ENCODE measurements at places on chromosomes 16 and 17.

- no peak for DNase-seq
Measured at GRCh38 chr16:76162046-76162445, 115.2 kb upstream of the CNTNAP4 start.

GRCh38 chr16:23476289-23476688 lies 23.3 kb upstream of the COG7 start:
- no peak for DNase-seq

- DNase-seq = no peak
Measured at GRCh38 chr16:74617206-74617788, 10.4 kb upstream of the GLG1 start.

- no peak for DNase-seq
Measured at GRCh38 chr16:55597928-55598327, 31.4 kb downstream of the CAPNS2 start.

DNA sequence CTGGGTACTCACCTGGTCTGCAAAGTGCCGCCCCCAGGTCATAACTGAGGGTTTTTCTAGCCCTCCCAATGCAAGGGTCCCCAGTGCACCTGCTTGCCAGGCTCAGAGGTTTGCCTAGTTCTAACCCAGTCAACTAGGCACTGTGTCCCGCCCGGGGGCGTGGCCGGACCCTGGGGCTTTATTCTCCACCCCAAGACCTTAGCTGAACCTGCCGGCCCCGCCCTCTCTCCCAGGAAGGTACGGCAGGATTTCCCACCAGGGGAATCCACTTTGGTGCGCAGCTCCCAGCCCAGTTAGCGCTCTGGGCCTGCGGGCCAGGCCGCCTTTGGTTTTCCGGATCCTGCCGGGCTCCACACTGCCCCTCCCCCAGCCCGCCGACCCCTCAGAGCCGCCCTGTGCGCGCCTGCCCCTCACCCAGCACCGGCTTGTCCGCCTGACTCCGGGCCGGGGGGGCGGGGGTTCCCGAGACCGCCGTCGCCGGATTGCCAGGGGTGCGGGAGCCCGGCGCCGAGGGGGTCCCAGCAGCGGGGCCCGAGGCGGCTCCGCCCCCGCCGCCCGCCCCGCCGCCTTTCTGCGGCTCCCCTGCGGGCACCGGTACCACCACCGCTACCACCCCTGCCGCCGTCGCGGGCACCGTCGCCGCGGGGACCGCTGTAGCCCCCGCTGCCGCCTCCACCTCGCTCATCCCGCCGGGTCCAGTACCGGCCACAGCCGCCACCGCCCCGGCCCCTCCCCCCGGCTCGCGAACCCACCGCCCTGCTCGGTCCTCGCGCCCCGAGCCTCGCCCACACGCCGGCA lies 424 bp downstream of the YBX2 start:
- no peak for DNase-seq

- DNase-seq = no peak
Measured at GRCh38 chr16:3587547-3588110, 10.4 kb upstream of the NLRC3 start.

DNA sequence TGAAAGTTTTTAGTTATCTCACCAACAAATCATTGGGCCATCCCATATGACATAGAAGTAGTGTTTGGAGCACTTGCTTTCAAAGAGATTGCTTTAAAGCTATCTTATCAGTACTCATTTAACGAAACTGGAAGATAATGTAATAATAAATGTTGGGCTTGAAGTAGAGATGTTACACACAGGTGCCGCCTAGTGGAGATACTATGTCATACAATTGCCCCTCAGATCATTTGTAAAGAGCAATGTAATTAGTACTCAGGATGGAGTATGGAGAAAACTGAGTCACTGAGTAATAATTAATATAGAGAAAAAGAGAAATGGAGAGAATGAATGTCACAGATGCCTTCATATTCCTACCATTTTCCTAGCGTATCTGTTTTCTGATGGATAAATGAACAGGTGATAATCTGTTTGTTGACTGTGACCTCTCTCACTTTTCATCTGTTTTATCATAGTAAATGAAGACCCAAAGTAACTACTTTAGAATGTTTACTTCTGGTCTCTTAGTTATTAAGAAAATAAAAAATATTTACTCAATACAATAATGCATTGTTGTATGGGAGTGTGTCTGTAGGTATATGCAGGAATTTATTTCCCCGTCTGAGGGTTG lies 80.4 kb downstream of the EFCAB5 start:
- peak; percentile 12 for DNase-seq

- DNase-seq = no peak
Measured at GRCh38 chr17:57125866-57126265, 40.8 kb downstream of the AKAP1 start.

GRCh38 chr17:28553000-28553505 lies 629 bp upstream of the UNC119 start:
- no peak for DNase-seq

All from effector CD4-positive, alpha-beta T cell (primary cell).